ENCODE measurements at places on chromosomes 5 and 9.
A peak's percentile ranks its signal among the peaks of the same experiment; 100 is the strongest.

GRCh38 chr5:180605554-180606214 lies 14.4 kb upstream of the SCGB3A1 start:
- peak; percentile 75 for DNase-seq

DNA sequence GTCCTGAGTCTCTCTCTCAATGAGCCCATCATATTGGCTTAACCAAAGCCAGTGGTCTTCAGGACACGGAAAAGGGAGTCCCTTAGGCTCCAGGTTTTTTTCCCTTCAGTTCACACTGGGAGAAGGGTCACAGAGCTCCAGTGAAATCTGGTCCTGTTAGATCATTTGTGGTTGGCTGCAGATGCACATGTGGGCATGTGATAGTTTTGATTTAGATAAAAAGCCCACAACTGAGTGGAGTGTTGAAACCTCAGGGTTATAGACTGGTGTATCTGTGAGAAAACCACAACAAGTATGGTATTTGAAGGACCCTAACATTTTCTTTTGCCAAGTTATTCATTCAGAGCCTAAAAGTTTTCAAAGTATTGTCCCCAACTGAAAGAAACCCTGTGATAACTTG lies 46.7 kb downstream of the PRLR start:
- no peak for DNase-seq

DNA sequence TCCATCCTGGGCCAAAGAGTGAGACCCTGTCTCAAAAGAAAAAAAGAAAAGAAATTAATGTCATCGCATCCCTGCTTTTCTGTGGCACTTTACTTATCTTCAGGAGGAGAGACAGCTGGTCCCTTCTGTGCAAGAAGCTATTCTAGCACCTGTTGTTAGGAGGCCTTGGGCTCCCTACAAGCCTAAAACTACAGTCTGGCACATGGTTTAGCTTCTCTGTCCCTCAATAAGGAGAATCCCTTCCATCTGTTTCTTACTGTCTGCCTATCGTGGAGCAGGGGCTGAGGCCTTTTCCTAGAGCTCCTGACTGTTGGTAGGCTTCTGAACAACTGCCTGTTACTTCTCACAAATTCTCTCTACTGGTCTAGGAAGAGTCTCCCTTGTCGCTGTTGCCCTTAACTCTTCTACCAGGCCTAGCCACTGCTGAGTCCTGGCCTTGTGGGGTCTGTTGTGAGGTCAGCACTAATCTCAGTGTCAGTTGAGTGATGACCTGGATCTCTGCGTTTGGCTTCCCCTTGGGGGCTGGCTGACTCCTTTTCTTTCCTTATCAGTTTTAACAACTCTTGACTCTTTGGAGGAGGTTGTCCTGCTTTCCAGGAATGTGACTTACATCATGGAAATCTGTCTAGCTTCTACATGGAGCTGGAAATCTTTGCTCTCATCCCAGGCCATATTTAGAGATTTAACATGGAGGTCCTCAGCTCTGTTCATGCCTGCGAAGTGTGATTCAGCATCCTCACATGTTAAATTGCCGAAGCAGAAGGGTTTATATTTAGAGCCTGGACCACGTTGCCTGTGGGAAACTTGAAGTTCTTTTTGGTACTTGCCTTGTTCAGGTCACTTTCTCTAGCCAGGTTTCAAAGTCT lies 5.7 kb upstream of the GARNL3 start:
- DNase-seq: no peak

DNA sequence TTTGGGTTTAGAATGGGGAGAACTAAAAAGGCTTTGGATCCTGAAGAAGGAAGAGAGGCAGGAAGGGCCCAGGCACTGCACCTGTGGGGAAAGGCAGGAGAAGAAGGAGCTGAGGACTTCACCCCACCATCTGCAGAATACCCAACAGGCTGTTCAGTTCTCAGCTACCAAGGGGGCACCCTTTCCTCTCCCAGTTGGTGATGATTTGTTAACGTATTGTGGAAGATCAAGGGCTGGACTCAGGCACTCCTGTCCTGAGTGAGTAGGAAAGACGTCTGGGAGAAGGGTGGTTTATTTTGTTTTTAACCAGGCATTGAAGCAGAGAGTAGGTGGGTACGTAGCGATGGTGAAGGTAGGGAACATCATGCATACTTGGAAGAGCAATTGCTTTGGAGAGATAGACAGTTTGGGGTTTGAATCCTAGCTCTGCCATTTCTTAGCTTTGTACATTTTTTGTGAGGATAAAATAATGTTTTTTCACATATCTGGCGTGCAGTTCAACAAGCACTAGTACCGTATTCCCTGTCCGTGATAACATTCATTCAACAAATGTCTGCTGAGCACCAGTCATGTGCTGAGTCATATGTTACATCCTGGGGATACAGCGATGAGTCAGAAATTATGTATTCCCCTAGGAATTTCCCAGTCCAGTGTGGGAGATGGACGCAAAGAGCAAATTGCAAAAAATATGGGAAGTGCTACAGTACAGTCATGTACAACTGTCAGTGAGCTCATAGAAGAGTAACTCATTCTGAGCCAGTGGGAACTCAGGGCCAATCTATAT lies 2.1 kb downstream of the MSANTD3 start:
- DNase-seq: peak; percentile 90

GRCh38 chr5:126358525-126358924 lies 64.7 kb upstream of the GRAMD2B start:
- no peak for DNase-seq

DNA sequence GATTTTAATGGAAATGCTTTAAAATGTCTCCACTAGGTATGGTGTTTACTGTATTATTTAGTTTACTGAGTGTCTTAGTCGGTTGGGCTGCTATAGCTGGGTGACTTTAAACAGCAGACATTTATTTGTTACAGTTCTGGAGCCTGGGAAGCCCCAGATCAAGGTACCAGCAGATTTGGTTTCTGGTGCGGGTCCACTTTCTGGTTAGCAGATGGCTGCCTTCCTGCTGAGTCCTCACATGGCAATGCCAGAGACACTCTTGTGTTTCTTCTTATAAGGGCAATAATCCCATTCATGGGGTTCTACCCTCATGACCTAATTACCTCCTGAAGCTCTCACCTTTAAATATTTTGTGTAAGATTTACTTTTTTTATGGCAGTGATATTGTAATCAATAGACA lies 715 bp upstream of the OR1J4 start:
- no peak for DNase-seq

All from GM03348 (cell line).